ENCODE measurements at places on chromosomes 5 and 9. TPM values are rescaled to one million over a fixed set of nuclear protein-coding genes. Genes with fewer than 3 reads are reported as not detected.

DNA sequence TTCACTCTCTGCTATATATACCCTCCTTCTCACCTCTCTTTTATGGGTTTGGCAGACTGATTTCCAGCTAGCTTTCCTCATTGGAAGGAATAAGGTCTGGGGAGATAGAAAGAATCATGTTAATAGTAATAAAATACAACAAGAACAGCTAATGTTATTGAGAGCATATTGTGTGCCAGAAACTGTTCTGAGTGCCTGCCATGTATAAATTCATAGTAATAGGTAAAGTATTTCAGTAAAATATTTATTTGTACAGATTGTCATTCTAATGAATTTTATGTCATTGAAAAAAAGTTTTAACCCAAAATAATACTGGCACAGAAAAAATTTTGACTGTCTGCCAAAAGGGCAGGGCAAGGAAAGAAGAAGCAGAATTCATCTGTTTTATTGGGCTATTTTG is 834.9 kb upstream of the ZNF608 start:
- no peak for DNase-seq

DNA sequence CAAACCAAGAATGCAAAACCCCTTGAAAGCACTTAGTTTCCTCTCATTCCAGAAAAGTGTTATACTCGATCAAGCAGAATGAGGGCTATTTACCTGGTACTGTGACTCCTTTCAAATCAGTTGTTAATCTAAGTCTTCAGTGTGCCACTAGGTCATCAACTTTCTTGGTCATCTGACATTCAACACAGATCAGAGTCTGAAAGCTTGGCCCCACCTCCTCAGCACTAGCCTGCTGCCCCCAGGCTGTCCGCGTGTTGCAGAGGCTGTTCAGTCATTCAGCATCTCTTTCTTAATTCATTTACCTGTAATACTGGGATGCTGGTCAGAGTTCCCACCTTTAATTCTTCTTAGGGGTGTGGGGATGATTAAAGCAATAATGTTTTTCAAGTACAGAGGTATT is 28.5 kb downstream of the ENC1 start:
- DNase-seq = no peak

DNA sequence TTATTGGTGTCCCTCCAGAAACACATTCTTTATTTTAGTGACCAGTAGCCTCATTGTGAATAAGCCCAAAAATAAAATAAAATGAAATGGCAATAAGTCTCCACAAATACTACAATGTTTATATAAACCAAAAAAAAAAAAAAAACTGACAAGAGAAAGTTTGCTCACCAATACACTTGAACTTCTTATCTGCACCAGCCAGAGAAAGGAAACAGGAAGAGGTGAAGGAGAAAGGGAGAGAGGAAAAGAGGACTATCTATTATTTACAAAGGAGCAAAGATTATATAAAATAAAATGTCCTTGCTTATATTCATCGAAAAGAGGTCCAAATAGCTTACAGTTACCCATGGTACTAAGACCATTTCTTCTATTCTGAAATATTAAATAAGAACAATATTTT is 176.4 kb upstream of the CCNG1 start:
- DNase-seq = no peak

GRCh38 chr5:109155625-109156024 is 254.1 kb downstream of the PJA2 start:
- no peak for DNase-seq

DNA sequence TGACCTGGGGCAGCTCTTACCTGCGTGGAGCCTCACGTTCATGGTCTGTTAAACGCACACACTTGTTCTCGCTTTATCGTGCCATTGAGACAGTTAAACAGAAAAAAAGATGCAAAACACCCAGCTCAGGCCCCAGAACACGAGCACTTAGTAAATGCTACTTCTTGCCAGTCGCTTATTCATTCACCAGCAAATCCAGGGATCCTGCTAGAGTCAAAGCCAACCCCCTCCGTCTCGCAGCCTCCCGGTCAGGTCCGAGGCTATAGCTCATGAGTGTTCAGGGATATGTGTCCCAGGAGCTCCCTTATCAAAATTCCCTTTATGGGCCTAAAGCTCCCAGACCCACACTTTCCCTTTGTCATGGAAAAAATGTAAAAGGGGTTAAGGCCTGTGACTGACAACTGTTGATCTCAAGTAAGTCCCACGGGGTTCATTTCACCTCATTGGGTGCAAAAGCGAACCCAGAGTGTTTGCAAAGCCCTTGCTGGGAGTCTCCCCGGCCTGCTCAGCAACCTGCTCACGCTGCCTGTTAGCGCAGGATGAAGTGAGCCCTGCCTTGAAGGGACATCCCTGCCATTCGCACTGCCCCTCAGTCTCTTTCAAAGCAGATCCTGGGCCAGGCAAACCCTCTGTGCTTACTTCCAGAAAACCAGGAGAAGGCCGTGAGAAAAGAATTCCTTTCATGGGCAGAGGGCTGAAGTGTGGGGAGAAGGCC is 40.7 kb downstream of the HRH2 start:
- no peak for DNase-seq

DNA sequence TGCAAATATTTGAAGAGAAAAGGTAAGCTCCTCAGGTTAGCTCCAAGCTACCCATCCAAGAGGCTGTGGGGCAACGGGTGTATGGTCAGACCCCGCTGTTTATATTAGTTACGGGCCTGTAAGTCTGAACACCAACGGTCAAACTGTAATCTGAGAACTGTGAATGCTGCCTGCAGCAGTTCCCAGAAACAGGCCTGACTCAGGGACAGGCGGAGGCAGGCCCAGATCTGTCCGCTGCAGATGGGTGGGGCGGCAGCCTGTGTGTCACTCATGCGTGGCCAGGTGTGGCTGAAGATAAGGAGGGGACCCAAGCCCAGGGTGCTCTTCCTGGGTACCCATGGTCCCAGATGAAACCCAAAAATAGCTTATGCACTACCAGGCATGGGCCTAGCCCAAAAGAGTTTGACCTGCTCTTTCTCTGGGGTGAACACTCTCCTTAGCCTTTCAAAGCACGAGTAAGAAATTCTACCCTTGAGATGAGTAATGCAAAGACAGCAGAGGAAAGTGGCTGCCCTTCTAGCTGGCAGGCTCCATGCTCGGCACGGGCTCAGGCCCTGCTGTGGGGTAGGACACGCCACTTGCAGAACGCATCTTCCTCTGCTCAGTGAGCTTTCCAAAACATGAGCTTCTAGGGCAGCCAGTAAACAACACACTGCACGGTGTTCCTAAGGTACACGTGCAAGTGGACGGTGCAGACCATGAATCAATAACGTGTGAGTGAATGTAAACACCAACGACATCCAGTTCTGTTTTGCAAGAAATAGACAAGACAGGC is 9.1 kb downstream of the UBAC1 start:
- DNase-seq = no peak

GRCh38 chr5:104139840-104140239 is 577.3 kb upstream of the NUDT12 start:
- no peak for DNase-seq

DNA sequence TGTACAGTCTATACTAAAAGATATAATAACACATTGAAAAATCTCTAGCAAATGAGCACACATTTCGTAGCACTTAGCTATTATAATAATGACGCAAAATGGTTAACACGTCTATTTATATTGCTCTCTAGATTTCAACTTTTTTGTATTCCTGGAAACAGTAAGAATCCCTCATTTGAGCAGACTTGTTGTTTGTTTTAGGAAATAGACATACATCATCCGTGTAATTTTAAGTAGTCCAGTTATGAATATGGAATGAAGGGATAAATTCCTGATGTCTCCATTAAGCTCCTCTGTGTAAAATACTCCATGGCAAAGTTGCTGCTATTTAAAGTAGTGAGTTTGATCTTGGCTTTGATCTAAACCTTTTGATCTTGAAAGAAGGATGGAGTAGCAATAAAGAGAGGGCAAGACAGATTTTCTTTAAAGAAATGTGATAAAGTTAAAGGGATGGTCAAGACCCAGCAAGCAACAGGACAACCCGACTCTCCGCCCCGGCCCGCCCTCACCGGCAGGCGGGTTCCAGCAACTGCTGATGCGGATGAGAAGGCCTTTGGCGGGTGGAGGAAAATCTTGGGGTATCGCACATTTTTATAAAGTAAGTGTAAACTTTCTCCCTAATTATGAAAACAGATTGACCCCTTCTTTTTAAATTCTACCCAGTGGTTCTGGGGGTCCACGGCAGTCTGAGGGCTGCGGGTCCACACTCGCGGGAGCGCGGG is 277.4 kb downstream of the AOPEP start:
- no peak for DNase-seq

GRCh38 chr9:27165068-27165467 is 56.0 kb downstream of the TEK start:
- DNase-seq = no peak

DNA sequence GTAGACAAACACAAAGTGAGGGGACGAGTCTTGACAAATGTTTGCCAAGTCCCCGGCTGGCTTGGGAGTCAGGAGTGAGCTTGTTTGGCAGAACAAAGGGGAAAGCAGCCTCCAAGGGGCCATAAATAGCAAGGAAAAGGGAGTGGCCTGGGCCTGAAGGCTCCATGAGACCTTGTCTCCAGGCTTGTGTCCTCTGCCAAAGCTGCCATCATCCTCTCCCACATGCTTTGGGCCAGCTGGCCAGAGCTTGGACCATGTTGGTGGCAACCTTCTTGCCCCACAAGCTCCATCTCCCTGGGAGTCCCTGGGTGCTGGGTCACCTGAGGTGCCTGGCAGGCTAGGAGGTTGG is 13.3 kb upstream of the PITX1 start:
- DNase-seq = no peak

GRCh38 chr9:125141251-125141650 is 2.1 kb downstream of the SCAI start:
- DNase-seq = no peak

The CENPK gene
- 8.6 TPM for total RNA-seq

The PFDN1 gene
- 44.8 TPM for total RNA-seq

The SOX30 gene
- total RNA-seq = under 0.01 TPM

The TMEM215 gene
- 0.82 TPM for total RNA-seq

Measured in frontal cortex (tissue), 4 donors.